ENCODE measurements at places on chromosomes 1 and 21.

GRCh38 chr1:204115116-204115515 is 36.7 kb downstream of the ETNK2 start:
- DNase-seq: no peak

DNA sequence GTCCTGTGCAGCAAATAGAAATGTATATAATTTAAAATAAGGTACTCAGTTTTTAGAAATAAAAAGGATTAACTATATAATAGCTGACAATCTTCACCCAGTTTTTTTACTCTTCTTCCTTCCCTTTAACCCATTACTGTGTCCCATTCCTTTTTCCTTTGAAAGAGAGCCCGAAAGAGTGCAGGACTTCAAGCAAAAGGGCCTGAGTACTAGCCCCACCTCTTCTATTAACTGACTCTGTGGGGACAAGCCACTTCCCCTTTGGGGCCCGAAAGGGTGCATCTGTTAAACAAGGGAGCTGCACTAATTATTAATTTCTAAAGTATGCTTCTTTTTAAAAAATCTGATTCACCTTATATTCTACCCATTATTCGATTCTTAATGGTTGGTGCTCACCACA is 3.3 kb downstream of the USP24 start:
- DNase-seq: no peak

DNA sequence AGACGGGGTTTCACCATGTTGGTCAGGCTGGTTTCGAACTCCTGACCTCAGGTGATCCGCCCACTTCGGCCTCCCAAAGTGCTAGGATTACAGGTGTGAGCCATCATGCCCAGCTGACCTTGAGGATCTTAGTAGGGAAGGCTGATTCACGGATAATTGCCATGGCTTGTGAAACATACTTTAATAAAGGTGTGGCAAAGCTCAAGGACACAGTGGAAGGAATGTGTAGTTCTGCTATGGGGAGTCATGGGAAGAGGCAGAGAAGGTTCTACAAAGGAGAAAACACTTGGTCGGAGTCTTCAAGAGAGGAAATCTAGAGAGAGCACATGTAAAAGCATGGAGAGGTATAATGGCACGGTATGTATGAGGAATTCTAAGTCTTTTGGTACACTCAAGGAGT is 12.7 kb upstream of the PTCH2 start:
- no peak for DNase-seq

GRCh38 chr1:63861052-63861691 is 87.4 kb downstream of the ROR1 start:
- no peak for DNase-seq

GRCh38 chr1:209988706-209989105 is 50.7 kb downstream of the SYT14 start:
- DNase-seq: no peak

DNA sequence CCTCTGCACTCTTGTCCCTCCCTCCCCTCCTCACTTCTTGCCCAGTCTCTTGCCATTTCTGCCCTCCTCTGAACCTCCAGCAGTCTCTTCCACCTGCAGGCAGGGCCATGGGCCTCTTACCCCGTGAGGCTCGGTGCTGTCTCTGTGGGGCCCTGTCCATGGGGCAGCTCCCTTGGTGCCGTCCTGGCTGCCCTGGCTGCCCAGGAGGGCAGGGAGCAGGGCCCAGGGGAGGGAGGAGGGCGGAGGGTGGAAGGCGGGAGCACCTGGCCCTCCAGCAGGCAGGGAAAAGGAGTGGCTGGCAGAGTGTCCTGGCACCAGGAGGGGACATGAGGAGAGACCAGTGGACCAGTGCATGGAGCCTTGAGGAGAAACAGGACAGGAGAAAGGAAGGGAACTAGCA is at the start of gene RORC:
Gene RORC (minus strand): TSS at position 198 of the 400 bp plus-strand sequence. CDS start 38 bp downstream, at position 160.
- DNase-seq: no peak

- DNase-seq: no peak
Observed at GRCh38 chr21:45613881-45614280, 29.6 kb upstream of the PCBP3 start.

GRCh38 chr1:97091679-97092078 is 370.1 kb downstream of the PTBP2 start:
- DNase-seq: no peak

GRCh38 chr1:92051948-92052347 is 22.2 kb downstream of the EPHX4 start:
- DNase-seq: no peak

GRCh38 chr1:86756062-86756406 is 51.7 kb downstream of the SH3GLB1 start:
- no peak for DNase-seq

DNA sequence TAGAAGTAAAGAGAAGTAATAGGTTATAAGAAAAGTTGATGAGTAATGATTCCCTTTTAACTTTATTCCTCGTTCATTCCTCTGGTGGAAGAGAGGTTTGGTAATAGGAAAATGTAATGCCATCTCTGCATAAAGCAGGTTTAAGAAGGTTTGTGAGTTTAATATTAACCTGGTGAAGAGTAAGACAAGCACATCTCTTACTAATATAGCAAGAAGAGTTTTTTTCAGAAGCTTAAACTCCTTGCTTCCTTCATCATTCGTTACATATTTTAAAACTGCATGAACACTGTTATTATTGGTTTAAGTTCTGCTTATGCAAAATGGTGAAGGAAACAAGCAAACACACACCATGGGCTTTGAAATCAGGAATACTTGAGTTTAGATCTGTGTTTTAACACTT is 9.2 kb upstream of the PLA2G4A start:
- no peak for DNase-seq

DNA sequence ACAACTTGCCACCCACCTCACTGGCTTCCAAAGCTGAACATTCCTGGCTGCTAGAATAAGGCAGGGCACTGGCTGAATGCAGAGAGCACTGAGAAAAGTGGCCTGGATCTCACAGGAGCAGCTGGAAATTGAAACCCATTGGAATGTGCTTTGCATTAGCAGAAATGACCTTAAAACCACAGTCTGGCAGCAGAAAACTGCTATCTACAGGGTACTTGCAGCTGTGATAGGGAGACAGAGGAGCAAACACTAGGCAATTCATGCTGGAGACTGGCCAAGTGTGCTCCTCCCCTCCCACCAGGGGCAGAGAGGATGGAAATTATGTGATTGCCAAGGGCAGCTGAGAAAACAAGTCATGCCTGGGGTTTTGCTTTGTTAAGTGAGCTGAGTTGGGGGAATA is 47.2 kb downstream of the HSD3B1 start:
- no peak for DNase-seq

- DNase-seq: no peak
Observed at GRCh38 chr21:9838738-9839642, 682.4 kb upstream of the TPTE start.

GRCh38 chr1:175725684-175726083 is 17.7 kb downstream of the TNR start:
- no peak for DNase-seq

Data from activated CD8-positive, alpha-beta memory T cell treated with anti-CD3 and anti-CD28 coated beads for 48 hours (primary cell).